ENCODE measurements at places on chromosomes 12 and 14.

DNA sequence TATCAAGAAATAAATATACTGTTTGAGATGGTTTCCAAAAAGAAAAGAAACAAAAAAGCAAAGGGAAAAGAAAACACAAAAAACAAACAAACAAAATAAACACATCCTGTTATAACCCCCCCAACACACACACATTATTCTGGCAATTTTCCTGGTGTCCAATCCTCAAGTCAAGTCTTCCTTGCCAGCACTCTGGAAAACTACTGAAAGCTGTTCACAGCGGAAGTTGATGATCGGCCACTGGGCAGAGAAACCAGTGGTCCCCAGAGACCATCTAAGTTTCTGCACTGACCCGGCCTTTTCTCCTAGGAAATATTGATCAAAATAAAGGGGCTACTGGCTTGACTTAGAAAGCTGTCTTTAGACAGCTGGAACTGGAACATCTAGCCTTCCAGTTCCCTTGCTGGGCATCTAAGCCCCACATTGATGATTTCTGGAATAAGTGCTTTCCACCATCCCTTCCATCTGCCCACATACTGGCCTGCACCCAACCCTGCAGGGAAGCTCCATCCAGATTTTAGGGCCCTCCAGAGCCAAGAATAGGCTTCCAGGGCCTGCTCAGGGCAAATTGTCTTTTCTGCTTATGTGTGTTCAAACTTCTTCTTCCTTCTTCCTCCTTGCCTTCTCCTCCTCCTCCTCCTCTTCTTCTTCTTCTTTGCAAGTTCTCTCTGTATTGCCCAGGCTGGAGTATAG lies 11.6 kb upstream of the PPP1CC start:
- no peak for DNase-seq

GRCh38 chr14:39430762-39431415 lies 1.3 kb downstream of the FBXO33 start:
- DNase-seq: no peak

GRCh38 chr12:1034751-1035457 lies 43.9 kb downstream of the ERC1 start:
- no peak for DNase-seq

GRCh38 chr14:75987201-75987970 lies 1.8 kb downstream of the IFT43 start:
- DNase-seq: no peak

- no peak for DNase-seq
Observed at GRCh38 chr12:52010152-52010622, 3.4 kb downstream of the TAMALIN start.

DNA sequence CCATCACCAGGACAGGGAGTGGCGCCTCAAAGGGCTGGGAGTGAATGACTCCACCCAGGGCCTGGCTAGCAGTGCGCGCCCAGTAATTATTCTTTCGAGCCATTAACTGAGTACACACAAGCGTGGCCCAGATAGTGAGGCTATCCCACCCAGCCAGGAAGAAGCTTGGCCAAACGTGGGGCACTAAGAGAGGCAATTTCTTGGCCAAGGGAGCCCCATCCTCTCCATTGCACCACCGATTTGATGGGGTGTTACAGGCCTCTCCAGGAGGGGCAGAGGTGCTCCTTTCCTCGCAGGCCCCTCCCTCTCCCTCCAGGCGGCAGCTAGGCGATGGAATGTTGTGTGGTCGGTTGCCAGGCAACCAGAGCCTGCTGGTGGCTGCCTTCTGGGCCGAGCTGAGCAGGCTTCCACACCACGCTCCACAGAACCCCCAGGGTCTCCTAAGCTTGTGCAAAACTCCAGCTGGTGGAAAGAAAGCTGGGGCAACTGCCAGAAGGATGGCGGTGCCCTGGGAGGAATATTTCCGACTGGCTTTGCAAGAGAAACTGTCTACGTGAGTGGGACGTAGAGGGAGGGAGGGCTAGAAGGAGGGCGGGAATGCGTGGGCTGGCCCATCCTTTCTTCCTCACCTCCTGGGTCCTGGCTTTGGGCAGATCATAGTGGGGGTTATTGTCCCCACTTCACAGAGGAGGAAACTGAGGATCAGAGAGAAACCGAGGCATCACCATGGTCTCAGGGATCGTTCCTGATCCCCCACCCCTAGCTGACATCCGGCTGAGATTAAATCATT lies at the start of gene CFAP73:
Gene CFAP73 (plus strand): TSS at position 364 of the 790 bp plus-strand sequence. CDS start 134 bp downstream, at position 498.
- peak; percentile 60 for DNase-seq

GRCh38 chr14:102789349-102789748 lies 12.1 kb downstream of the TRAF3 start:
- no peak for DNase-seq

DNA sequence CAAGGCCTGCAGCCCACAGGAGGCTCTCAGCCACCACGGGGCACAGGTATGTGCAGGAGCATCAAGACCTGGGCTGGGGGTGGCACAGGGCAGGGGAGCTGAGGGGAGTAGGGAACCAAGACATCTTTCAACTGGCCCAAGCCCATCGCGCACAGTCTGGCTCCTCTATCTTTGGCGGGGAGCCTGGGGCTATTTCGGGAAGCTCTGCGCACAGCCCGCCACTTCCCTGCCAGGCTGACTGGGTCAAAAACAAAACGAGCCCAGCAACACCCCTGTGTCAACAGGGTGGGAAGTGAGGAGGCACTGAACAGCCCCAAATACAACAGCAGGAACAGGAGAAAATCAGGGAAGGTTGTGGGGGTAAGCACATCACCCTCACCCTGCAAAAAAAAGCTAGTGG lies 83.9 kb downstream of the ARL6IP4 start:
- no peak for DNase-seq

- no peak for DNase-seq
Observed at GRCh38 chr14:64363265-64363846, 24.8 kb upstream of the MTHFD1 start.

DNA sequence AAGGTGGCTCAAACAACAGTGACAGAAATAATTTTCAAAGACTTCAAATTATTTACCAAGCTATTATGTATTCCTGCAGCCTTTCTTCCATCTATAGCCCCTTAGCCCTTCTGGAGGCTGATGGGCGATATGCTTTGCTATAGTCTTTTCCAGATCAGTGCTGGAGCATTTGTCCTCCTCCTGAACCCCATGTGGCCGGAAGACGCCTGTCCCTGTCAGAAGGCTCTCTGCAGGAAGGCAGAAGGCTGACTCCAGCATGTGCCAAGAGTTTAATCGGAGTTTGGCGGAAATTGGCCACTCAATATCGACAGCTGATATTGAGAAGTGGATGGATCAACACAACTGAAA lies 49.3 kb upstream of the MAX start:
- DNase-seq: no peak

GRCh38 chr12:100724071-100724470 lies 70.5 kb upstream of the ANO4 start:
- no peak for DNase-seq

GRCh38 chr12:89661706-89662330 lies 46.8 kb downstream of the ATP2B1 start:
- DNase-seq: no peak

DNA sequence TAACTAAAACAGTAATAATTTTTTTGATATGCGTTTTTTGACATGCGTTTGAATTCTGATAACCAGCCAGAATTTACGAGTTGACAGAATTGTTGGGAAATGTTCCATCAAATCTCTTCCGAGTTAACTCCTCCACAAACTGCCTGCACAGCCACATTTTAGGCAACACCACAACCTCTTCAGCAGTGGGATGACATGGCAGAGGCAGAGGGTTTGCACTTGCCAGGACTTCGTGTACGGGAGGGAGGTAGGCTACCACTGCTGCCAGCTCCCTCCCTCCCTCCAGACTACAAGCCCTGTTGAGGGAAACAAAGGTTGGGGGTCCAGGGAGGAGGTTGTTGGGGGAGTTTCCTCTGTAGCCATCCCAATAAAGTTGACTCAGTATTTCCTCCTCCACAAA lies 14.5 kb upstream of the ACTR6 start:
- no peak for DNase-seq

DNA sequence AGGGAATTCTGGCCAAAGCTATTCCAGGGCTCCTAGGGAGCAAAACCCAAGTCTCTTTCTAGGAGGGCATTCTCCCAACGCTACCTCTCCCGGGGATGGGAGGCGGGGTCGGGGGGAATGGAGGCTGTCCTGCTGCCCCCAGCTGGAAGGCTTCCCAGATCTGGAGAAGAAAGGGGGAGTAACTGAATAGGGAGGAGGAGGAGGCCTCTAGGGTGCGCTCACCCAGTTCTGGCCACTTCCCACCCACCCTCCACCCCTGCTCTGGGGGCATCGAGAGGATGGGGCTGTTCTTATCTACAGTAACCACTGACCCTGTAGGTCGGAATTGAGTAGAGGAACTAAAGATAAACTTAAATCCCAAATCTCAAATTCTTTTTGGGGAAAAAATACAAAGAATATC lies 579 bp upstream of the RNASE1 start:
- no peak for DNase-seq

- DNase-seq: peak; percentile 56
Observed at GRCh38 chr12:58346032-58346632, 404.8 kb downstream of the ATP23 start.

- no peak for DNase-seq
Observed at GRCh38 chr14:23572836-23573235, 5.2 kb upstream of the AP1G2 start.

DNA sequence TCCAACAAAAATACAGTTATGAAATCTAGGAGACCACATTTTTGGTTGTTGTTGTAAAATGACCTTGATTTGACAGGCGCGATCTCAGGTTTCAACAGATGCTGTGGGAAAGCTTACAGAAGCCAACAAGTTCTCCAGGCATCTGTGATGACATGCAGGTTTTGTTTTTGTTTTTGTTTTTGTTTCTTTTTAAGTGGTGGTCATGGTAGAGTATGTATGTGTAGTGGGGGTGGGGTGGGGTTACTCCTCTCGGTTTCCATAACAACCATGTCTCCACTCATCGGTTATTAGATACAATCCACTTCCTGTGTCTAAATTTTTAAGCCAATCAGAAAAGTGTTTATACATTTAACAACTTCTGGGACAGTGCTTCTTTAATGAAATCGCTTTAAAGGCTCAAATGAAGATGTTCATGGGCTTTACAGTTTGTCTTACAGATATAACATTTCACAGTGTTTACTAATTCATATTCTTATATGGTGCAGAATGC lies 199.9 kb upstream of the FOXN3 start:
- DNase-seq: peak; percentile 3

GRCh38 chr14:96385385-96385784 lies 6.5 kb upstream of the AK7 start:
- DNase-seq: no peak

DNA sequence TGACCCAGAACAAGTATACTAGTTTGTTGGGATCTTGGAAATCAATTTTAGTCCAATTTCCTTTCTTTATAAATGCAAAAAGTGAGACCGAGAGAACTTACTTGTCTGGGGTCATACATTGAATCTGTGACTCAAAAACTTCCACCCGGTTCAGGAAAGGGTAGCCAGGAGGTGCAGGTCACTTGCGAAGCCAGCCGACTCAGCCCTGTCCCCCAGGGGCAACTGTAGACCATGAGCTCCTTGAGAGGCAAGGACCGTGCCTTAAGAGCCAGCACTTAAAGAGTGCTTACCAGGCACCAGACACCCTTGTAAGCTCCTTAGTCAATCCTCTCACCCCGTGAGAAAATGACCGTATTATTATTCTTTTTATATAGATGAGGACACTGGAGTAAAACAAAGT lies 505 bp upstream of the BCDIN3D start:
- no peak for DNase-seq

GRCh38 chr14:42319996-42320395 lies 713.3 kb downstream of the LRFN5 start:
- DNase-seq: no peak

- DNase-seq: no peak
Observed at GRCh38 chr12:81888106-81888740, 129.1 kb upstream of the PPFIA2 start.

Data from NCI-H526 treated with DMSO at 0.1 percent for 48 hours (cell line).